ENCODE measurements at places on chromosomes 12 and 14.
A peak's percentile ranks its signal among the peaks of the same experiment; 100 is the strongest.

DNA sequence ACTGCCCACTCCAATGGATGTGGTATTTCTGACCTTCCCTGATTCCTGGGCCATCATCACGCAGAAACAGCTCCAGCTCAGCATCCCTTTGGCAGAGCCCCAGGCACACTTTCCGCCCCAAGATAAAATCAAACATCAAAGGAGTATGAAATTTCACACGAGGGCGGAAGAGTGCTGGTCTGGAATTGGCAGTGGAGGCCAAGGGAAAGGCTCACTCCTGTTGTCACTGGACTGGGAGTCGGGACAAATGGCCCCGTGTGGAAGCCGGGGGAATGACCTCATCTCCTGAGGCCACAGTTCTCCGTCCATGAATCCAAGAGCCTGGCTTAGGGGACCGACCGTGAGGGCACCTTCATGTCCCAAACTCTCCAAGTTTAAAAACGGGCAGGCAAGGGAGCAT lies 40.9 kb downstream of the FZD10 start:
- no peak for DNase-seq

DNA sequence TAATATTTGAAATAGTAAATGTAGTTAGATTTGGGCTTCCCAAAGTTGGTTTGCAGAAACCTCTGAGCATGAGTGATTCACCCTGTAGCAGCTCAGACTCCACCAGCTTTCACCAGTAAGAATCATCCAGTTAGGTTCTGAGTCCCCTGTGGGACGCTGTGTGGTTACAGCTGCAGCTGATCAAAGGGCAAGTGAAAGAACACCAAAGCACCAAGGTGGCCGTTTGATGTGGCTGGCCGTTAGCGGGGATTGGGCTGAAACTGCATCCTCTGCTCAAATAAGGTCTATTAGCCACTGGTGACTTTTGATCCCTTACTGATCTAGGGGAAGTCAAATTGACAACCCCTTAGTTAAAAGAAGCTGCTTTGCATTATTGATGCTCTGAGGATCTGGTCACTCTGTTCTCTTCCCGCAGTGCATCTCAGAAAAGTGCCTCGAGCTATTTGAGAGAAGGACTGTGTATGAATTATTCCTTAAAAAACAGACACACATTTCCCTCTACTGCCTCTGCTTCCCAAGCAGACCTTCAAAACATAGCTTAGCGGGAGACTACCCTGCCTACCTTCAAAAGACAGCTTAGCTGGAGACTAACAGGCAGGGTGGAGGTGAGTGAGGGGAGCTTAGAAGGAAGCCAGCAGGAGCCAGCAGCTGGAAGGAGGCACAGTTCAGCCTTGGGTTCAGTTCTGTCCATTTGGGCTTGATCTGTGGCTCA lies 3.7 kb downstream of the ABHD12B start:
- DNase-seq, result peak; percentile 42

- peak; percentile 61 for DNase-seq
Observed at GRCh38 chr12:53006810-53007309, 604 bp downstream of the EIF4B start.

- DNase-seq, result no peak
Observed at GRCh38 chr14:104479901-104480300, 99.7 kb upstream of the C14orf180 start.

GRCh38 chr12:69252033-69252432 lies 12.7 kb downstream of the CPSF6 start:
- no peak for DNase-seq

- peak; percentile 17 for DNase-seq
Observed at GRCh38 chr14:104086661-104087461, 1.4 kb downstream of the ASPG start.

DNA sequence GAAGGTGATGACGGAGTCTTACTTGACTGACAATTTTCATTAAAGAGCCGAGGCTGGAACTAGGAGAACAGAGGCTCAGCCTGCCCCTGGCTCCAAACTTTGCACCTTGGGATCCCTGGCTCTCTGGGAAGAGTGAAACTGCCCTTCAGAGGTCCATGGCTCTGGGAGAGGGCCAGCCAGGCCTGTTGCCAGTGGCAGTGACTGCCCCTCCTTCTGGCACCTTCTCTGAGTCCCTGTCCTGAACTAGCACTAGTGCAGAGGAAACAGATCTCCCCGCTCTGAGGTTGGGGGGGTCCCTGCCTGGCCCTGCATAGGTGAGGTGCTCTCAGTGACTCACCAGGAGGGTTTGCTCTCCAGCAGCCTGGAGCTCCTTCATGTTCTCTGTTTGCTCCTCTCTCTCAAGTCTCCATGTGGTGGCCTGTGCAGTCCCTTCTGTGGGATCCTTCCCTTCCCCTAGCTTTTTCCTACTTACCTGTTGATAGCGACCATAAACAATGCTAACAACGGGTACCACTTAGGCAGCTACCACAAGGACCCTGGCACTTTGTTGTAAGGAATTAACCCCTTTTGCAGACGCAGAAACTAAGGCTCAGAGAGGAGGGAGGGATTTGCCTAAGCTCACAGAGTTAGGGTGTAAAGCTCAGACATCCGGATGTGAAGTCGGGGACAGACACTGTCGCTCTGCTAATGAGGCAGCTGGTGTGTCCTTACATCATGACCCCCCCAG lies 22.4 kb downstream of the FAM222A start:
- DNase-seq, result no peak

DNA sequence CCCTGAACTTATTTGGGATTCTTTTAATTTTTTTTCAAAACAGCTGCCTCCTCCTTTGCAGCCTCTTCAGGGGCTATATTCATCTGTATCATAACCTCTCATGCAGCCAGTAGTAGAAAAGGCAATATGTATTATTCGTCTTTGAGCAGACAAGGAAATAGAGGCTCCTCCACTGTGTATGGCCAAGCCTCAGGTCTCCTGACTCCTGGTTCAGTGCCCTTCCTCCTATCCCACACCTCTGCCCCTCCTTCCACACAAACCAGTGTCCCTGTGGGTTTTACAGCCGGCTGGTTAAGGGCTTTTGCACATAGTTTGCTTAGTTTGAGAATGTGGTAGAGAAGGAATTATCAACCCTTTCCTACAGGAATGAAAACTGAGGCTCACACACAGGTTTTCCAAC lies 8.8 kb upstream of the ACVRL1 start:
- no peak for DNase-seq

- DNase-seq, result no peak
Observed at GRCh38 chr14:93116676-93117200, 1.0 kb upstream of the ITPK1 start.

DNA sequence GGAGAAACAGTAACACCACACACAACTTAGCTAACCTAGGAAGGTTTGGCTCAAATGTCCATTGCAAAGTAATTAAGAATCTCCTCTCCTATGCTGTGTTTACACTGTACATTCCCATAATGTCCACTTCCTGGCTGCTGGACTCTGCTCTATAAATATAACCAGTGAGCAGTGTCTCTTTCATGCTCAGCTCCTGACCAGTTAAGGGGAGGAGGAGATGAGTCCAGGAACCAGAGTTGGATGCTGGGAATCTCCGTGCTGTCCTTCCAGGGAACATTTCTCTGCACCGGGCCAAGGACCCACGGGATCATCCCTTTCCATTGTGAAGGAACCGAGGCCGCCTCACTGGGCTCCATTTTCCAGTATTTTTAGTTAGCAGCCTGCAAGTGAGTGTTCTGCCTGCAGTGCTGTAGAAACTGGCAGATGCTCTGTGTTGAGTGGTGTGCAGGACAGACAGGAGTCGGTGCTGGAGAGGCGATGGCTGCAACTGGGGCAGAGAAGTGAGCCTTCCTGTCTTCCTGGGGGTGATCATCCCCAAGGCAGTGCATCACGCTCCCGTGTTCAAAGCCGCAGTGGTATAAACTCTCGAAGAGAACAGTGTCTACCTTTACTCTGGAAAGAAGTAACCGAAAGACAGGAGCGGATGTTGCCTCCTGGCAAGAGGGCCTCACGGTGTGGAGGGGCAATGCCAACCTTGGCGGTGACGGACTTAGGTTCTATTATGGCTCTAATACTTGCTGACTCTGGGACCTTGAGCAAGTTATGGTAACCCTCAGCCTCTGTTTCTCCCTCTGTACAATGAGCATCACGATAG lies 195.5 kb downstream of the CACNA1C start:
- no peak for DNase-seq

GRCh38 chr12:11059784-11060183 lies 2.3 kb downstream of the TAS2R46 start:
- no peak for DNase-seq

DNA sequence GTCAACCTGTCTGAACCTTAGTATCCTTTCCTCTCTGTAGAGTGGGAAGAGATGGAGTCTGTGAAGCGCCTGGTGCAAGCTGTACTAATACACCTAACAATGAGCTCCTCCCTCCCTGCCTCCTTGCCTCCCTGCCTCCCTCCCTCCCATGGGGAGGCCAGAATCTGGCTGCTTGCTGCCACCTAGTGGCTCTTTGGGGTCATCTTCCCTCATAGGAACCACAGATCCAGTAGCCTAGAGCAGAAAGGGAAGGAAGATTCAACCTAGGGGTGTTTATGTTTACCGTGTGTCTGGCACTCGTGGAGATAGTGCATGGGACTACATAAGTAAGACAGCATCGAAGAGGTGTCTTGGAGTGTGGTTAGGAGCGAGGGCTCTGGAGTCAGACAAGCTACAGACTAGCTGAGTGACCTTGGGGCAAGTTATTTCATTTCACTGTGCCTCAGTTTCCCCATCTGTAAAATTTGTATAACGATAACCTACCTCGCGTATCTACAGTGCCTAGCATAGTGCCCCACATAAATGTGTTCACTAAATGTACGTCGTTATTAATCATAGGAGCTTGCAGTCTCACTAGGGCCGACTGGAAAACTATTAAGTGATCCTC lies 35.5 kb upstream of the TSPAN9 start:
- DNase-seq, result peak; percentile 86

DNA sequence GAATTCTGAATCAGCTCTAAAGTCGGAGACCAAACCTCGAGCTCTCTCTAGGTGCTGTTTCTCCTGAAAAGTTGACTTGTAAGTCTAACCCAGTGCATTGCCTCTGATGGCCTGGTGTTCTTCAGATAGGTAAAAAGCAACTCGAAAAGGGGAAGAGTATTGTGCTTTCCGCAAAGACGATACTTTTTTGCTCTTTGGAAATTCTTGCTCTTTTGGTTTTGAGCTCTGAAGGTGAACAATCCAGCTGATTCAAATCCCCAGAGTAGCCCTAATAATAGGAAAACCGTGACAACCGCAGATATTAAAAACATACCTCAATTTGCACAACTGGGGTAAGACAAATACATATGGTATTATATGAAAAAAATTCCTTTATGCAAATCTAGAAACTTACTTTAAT lies 447.4 kb downstream of the RAD51B start:
- no peak for DNase-seq

- no peak for DNase-seq
Observed at GRCh38 chr14:67457782-67458181, 30.7 kb downstream of the TMEM229B start.

GRCh38 chr12:24200010-24200409 lies 250.5 kb upstream of the SOX5 start:
- DNase-seq, result no peak

DNA sequence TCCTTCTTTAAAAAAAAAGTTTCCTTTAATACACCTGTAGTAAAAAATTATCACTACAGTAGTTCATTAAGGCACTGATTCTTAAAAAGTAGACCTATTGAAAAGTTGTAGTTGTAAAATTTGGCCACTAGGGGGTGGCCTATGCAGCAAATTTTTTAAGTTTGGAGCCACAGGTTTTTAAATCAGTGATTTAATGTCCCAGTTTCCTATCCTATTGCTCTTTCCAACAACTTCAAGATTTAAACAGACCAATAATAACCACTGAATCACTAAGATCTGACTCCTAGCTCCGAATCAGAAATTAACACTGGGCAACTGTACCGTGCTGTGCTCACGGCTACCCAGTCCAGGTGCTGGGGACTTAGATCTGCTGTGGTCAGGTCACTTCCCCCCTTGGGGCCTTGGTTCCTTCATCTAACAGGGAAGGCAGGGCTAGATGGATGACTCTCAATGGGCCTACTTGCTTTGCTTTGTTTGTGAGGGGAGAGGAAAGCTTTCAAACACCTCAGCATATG lies 279.3 kb downstream of the MED13L start:
- DNase-seq, result no peak

- DNase-seq, result no peak
Observed at GRCh38 chr14:74735125-74735524, 22.2 kb downstream of the FCF1 start.

- DNase-seq, result no peak
Observed at GRCh38 chr14:59695198-59695597, 118.6 kb upstream of the CCDC175 start.

DNA sequence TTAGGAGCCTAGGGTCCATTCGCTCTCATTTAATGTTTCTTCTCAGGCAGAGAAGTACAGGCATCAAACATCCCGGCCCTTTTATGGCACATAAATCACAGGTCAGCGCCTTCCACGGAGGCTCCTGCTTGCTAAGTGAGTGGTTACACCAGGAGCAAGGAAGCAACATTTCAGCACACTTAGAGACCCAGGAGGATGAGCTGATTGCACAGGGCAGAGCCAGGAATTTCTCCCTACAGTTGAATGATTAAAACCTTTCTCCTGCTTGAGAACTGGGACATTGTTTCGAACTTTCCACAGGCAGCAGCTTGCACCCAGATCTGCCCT lies 233.4 kb downstream of the SPTSSA start:
- no peak for DNase-seq

GRCh38 chr14:52987514-52987913 lies 36.7 kb upstream of the FERMT2 start:
- DNase-seq, result no peak

Measured in GM12891 (cell line).